Activated T-helper 9 cell treated with anti-CD3 and anti-CD28 coated beads, Interleukin-2, amount 50 U/mL, for 16 hours (primary cell): ENCODE measurements at places on chromosomes 3 and 15.

- peak; percentile 70 for DNase-seq
Measured at GRCh38 chr3:172591876-172592771, 68.9 kb upstream of the TNFSF10 start.

GRCh38 chr15:67839499-67839928 lies 331 bp downstream of the RNU6-1 start:
- no peak for DNase-seq

GRCh38 chr3:76310089-76310488 lies 524.7 kb upstream of the ZNF717 start:
- no peak for DNase-seq

GRCh38 chr3:118478706-118479276 lies 555.9 kb downstream of the IGSF11 start:
- DNase-seq: no peak

DNA sequence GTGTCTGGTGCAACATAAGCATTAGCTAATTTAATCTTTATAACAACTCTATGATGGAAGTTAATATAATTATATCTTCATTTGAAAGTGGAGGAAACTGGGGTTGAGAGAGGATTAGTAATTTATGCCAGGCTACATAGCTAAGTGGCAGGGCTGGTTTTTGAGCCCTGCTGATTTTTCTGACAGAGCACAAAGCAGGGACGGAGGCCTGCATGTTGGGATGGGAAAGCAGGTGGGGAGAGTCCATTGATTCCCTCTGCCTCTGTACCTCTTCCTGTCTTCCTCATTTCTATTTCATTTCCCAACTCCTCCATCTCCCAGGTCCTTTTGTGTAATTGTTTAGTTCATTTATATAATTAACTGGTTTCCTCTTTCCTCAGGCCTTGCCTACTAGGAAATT lies 251.6 kb upstream of the ZPLD1 start:
- DNase-seq: no peak

- no peak for DNase-seq
Measured at GRCh38 chr3:96264701-96265100, 549.7 kb upstream of the EPHA6 start.

DNA sequence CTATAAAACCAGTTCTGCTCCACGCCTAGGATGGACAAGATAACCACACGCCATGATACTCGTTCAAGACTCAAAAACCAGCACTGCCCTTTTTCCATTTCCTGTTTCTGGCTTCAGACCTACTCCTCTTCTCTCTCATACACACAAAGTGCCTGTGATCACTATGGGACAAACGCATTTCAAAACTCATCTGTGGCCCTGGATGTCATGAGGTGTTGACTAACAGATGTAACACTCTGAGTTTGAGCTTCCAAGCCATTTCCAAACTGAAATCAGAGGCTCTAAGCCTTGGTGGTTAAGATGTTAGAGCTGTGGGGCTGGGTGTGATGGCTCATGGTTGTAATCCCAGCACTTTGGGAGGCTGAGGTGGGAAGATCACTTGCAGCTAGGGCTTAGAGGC lies 55.7 kb upstream of the LMOD3 start:
- no peak for DNase-seq

- no peak for DNase-seq
Measured at GRCh38 chr15:64233299-64233698, 70.5 kb upstream of the PPIB start.

DNA sequence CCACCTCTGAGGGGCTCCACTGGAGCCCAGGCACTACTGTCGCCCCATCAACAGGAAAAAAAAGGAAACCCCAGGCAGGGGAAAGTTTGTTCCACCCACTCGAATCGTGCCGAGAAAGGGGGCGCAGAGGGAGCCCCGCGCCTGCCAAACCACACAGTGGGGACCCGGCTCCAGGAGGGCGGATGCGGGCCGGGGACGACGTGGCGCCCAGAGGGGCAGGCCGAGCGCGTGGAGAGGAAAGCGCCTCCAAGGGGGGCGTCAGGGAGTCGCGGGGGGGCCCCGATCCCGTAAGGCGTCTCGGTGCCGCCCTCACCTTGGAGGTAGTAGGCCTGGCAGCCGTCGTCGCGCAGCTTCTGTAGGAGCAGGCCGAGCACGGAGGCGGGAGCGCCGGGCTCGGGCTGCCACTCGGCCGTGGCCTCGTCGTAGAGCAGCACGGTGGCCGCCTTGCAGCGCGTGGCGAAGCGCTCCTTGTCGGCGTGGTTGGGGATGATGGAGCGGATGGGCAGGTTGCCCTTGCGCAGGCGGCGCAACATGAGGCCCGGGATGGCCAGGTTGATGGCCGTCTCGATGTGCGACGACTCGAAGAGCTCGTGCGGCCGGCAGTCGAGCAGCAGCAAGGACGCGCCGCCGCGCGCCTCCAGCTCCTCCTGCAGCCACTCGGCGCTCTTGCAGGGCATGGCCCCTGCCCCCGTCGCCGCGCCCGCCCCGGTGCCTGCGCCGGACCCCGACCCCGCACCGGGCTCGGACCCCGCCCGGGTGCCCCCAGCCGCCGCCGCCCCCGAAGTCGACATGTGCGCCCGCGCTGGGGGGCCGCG lies 627 bp downstream of the DUSP7 start:
- no peak for DNase-seq

DNA sequence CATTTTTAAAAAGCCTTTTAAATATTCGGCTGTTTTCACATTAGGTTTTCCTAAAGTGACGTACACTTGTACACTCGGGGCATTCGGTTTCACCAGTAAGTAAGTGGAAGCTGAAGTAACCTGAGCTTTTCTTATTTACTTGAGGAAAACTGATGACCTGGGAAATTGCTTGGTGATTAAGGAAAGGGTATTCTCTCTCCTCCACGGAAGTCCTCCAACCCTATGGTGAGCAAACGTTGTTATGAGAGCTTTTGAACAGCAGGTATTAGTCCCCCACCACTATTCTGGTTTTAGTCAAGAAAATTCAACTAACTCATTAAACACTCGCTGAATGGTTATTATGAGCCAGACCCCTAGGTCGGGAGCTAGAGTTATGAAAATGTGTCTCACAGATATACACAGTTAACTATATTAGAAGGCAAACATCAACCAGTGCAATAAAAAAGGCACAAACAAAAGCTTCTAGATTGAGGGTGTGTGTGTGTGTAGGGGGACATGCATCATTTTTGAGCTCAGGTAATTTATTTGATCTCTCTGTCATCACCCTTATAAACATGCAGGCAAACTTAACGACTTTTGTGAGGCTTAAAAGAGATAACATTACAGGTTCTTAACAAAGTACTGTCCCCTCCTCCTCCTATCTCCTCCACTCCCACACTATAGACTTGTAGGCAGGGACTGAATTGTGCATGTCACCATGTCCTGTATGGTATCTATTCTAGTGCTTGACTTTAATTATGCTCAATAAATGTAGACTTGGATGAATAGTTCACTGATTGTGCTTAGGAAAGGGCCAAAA lies 143.3 kb upstream of the MB21D2 start:
- no peak for DNase-seq

GRCh38 chr3:132660811-132661070 lies 612 bp downstream of the UBA5 start:
- no peak for DNase-seq

GRCh38 chr3:196135693-196136639 lies 54.1 kb upstream of the TFRC start:
- DNase-seq: no peak

DNA sequence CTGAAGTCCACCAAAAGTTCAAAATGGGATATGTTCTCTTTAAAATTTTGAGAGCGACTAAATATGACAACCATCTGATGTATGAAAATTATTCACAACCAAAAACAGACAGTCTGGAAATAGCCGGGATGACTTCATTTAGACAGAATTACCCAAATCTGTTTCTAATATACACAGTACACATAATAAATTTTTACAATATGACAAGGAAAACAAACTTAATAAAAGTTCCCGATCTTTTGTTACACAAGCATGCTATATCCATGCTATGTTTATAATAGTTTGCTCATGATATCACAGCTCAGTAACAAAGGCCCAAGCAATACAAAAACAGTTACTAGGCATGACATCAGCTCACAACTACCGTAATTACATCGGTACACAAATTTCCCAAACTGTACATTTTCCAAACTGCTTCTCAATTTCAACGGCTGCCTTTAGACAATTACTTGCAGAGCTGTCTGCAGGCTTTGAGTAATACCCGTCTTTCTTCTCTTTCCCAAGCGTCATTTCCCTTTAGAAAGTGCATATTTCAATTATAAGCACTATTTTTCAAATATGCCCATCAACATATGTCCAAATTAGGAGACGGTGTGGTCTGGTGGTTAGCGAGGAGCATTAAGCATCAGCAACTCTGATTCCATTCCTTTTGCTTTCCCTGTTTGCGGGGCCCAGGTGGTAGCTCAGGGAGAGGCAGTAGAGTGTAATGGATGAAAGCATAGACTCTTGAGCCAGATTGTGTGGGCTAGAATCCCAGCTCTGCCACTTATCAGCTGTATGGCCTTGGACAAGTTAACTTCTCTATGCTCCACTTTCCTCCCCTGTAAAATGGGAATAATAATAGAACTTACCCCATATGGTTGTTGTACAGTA lies 481.2 kb downstream of the FOXP1 start:
- DNase-seq: no peak

DNA sequence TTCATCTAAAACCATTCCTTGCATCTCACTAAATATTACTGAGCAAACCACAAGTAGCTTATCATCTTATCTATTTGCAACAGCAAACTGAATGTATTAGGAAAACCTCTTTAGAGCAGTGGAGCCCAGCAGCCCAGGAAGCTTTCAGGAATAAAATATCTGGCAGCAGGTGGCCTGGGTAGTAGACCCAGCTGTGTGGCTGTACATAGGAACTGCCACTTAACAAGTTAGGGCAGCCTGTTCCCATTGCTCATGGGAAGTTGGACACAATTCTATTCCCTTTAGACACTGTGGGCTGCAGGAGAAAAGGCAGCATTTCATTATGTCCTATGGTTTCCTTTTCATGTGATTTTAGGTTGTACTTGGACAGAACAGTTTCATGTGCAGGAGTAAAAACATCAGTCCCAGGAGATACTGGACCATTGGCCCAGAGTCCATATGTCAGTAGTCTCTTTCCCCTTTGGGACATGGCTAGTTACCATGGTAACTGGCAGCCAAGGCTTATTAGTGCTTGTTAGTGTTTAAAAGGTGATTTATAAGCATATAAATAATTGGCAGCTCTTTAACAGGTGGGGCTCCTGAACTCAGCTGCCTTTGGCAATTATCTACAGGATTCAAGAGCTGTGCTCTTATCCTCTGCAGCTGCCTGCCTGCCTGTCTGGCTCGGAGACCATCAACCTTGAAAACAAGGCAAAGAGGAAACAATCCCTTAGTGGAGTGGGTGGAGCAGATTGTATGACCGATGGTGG lies 28.9 kb upstream of the LSAMP start:
- DNase-seq: no peak

GRCh38 chr3:172124271-172124670 lies 84.9 kb downstream of the FNDC3B start:
- no peak for DNase-seq

- no peak for DNase-seq
Measured at GRCh38 chr15:46961795-46962194, 755.5 kb upstream of the SEMA6D start.

GRCh38 chr3:121817753-121818152 lies 17.1 kb downstream of the IQCB1 start:
- DNase-seq: no peak
